ENCODE measurements at places on chromosomes 2 and 18.

- DNase-seq = no peak
These were observed 2.8 kb upstream of the TUBA4B start for GRCh38 chr2:219250049-219250781.

GRCh38 chr2:20326163-20326780 is 24.4 kb downstream of the PUM2 start:
- no peak for DNase-seq

DNA sequence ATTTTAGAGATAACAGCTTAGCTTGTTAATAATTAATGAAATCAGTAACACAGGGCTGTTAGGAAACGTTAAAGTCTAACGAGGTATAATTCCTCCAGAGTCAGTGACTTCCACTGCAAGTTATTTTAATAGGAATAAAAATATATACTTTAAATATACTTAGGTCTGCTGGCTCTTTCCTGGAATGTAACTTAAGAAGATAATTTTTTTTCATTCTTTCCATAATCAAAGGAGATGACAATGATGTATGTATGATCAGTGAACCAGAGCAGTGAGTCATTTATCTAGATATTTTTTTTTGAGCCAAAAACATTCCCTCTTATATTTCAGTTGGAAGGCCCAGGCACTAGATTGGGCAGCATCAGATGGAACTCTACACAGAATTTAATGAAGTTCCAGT is 104.2 kb upstream of the LYPD1 start:
- DNase-seq = no peak

DNA sequence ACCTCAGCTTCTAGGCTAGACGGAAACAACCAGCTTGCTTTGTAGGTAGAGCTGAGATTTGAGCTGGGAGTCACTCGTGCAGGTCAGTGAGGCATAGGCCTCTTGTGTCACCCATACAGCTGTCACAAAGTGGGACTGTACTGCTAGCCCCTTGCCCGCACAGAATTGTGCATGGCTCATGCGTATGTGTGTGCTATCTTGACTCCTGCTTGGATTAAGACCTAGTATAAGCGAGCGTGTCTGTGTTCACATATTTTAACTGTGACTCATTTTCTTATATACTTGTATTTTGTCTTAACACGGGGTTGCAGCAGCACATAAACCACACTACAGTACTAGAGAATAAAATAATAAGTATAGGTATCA is 20.1 kb downstream of the CEP68 start:
- DNase-seq = no peak

DNA sequence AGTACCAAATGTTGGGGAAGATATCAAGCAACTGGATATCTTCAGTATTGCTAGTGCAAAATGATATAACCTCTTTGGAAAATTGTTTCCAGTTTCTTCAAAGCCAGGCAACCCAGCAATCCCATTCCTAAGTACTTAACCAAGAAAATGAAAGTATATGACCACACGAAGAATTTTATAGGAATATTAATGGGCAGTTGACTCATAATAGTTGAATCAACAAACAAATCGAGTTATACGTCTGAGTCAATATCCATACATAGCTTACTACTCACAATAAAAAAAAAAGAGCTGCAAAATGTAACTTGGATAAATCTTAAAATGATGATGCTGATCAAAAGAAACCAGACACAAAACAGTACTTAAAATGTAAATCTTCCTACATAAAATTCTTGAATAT is 810.4 kb downstream of the METTL4 start:
- DNase-seq = no peak

DNA sequence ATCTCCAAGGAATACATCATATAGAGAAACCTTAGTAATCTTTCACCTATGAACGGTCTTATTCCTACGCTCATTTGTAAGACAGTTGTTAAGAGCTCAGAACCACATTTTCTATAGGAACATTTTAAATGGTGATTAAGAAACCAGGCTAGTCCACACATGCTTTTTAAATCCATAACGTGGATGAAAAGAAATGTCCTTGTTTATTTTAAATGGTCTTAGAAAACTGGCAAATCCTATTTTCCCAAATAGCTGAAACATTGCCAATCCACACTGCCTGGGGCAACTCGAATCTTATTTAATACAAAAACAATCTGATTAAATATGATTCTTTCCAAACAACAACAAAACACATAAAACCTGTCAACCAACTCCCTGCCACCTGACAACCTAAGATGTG is 23.7 kb downstream of the METTL8 start:
- no peak for DNase-seq

DNA sequence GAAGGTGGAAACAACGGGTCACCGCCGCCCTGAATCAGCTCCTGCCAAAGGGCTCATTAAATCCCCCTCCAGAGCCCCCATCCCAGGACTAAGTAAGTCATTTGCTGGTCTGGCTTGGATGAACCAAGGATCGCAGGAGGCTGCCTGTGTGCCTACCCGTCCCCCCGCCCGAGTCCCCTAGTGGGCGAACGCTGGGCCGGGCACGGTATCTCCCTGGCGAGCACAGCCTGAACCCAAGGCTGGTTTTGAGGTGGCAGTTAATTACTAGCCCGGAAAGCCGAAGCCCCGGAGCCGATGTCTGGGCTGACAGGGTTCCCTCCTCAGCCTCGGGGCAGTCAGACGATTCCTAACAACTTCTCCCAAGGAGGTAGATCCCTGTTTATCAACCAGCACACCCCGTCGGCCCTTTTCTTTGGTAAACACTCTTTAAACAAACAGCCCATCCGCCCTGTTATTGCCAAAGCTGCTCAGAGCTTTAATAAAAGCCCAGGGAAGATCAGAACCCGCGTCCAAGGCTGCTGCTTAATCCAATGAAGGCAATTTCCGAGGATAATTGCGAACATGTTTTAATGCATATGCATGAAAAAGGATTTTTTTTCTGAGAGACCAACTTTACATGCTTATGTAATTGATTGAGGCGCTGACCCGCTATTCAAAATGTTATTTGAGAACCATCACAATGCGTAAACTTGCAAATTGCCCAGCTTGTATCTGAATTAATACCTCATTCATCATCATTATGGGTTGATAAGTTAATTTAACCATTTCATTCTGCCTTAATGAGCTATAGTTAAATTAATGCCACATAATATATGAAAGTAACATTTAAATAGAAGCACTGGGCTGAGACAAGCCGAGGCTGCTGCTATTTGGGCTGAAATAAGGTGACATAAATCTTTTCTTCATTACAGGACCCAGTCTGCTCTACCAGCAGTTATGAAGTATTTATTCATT is 10.5 kb downstream of the EVX2 start:
- no peak for DNase-seq

DNA sequence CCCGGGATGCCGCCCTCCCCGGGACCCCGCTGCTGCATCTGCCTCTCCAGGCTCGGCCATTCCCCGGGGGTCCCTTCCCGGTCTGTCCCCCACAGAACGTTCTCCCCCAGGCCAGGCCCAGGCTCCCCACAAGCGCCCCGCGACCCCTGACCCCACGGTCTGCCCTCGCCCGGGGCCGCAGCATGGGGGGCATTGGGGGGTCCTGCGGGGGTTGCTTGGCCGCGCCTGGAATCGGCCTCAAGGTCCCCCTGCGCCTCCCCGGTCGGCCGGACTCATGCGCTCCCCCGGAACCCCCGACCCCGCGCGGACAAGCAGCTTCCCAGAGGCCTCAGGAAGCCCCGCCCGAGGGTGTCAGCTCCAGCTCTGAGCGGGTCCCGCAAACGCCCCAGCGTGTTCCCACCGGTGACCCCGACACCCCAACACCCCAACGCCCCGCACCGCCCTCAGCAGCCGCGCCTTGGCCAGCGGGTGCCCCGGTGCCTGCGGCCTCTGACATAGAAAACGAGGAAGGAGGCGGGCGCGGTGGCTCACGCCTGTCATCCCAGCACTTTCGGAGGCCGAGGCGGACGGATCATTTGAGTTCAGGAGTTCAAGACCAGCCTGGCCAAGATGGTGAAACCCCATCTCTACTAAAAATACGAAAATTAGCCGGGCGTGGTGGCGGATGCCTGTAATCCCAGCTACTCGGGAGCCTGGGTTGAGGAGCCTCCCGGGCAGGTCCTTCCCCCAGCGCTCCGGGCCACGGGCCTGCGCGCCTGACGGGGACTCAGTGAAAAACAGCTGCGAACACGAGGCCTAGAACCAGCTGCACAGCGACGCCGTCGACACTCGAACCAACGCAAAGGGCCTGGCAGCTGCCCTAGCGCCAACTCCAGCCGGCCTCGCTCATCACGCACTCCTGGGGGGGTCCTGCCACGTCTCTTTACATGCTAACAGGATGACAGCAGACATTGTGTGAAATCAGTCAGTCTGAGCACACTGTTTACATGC is 61.8 kb upstream of the CTDP1 start:
- DNase-seq = no peak

DNA sequence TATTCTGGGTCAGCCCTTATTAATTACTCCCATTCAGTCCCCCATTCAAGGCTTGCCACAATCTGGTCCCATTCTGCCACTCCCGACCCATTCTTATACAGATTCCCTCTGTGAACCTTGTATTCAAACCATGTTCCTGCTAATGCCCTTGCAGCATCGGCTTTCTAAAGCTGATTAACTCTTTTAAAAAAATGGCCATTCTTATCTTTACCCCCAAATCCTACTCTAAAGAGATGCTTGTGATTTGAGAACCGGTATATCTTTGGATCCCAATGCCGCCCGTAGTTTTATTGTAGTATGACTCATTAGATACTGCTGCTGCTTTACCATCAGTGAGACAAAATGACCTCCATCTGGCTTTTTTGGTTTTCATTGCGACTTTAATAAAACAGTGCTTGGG is 72.2 kb downstream of the XRCC5 start:
- no peak for DNase-seq

GRCh38 chr2:198807131-198807530 is 650.6 kb downstream of the SATB2 start:
- no peak for DNase-seq

DNA sequence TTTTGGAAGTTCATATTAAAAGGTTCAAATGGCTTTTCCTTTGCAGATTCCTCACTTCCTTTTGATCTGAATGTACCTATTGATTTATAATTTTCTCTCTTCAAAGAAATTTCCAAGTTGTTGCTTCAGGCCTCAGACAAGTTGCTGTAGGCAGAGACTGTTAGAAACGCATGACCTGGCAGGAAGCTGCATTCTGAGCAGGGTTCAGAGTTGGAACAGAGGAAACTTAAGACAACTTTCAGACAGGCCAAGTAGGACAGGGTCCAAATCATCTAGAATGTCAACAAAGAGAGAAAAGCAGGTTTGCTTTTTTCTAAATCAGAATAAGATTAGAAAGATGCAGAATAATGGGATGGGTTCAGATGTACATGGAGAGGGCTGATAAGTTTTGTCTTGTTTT is 416.3 kb downstream of the LRP1B start:
- DNase-seq = no peak

GRCh38 chr18:59145055-59145454 is 5.4 kb downstream of the SEC11C start:
- DNase-seq = no peak

GRCh38 chr2:83900862-83901261 is 558.2 kb downstream of the SUCLG1 start:
- DNase-seq = no peak

DNA sequence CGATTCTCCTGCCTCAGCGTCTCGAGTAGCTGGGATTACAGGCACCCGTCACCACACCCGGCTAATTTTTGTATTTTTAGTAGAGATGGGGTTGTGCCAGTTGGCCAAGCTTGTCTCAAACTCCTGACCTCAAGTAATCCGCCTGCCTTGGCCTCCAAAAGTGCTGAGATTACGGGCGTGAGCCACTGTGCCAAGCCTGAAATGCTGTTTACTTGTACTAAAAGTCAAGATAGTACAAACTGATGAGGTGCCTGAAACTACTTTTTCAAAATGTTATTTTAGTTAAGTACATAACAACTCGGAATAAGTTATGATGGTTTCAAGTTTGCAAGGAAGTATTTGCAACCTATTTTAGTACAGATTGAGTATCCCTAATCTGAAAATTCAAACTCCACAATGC is 85.7 kb downstream of the CEP192 start:
- no peak for DNase-seq

- no peak for DNase-seq
These were observed 18.1 kb upstream of the ANTXR1 start for GRCh38 chr2:68994864-68995263.

DNA sequence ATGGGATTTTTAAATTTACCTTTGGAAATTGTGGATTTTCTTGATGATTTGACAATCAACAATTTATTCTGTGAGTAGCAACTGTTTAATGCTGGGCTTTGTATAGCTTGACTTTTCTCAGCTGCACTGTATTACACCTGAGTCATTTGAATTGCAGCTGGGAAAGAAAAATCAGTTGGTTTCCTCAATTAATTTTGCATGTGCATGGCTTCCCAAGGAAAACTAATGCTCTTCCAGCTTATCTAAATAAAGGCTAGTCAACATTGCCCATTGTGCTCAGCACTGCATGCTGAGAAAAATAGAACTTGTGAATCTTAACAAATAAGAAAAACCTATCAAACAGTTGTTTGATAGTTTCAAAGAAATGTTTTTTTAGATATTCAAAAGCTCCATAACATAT is 268.3 kb upstream of the CDH20 start:
- no peak for DNase-seq

DNA sequence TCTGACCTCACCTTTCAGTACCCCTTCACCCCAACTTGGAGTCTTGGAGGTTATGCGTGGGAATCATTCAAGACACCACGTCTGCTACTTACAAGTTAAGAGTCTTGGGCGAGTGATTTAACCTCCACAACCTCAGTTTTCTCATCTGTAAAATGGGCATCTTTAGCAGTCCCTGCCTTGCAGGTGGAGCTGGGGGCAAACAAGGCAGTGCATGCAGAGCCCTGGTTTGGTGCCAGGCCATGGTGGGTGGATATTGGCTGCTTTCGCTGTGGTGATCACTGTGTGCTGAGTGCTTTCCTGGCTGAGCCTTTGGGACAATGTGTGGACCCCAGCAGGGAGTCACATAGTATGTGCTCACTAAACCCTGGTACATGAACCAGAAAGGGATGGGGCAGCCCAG is 20.4 kb upstream of the PTMA start:
- DNase-seq = no peak

DNA sequence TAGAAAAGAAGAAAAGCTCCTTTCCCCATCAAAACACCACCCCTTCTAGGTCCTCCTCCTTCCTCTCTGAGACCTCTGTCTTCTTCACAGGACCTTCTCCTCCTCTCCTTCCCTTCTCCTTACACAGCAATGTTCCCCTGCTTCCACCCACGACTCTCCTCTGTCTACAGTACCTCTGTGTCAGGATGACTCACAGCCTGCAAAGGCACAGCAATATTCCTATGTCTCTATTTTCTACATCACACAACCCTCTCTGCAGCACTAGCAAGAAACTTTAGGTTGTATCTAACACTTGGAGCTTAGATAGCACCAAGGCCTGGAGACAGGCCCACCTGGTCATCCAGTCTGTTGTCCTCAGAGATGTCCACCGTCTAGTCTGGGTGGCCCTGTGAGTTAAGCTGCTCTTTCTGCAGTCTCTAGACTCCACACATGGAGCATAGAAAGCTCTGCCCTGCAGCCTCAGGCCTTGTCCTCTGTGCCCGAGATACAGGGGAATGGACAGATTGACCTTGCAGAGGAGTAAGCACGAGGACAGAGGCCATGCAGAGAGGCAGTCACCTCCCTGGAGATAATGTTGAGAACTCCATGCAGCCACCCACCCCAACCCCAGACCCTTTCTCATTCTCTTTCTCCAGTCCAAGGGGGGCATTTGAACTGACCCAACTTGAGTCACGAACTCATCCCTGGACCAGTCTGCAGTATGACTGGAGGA is 212.0 kb downstream of the TNS1 start:
- no peak for DNase-seq

GRCh38 chr2:55906993-55907392 is 16.6 kb downstream of the EFEMP1 start:
- no peak for DNase-seq
